ENCODE measurements at places on chromosomes 2 and 18.

DNA sequence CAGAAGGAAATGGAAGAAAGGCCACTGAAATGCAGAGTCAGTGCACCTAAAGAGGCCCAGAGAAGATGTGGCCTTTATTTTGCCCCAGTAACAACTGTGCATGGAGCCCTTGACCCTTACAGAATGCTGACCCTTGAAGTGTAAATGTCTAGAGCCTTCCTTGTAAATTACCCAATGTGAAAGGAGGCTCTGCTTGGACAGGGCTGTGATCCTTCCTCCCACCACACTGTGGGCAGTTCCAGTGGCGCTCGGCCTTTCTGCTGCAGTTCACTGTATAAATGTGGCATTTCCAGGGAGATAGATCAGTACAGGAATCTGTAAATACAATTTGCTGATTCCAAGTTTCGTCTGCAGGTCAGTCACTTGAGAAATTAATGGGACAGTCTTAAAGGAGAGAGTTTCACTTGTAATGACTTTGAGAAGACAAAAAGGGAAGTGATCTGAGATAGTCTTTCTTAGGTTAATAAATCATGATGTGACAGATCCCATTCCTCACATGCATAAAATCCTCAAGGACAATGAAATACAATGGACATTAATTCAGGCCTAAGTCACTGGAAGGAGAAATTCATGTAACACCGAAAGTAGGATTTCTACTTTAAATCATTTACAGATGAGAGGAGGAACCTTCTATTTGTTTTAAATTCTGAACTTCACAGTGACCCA lies 133.8 kb upstream of the LMAN1 start:
- DNase-seq = no peak

DNA sequence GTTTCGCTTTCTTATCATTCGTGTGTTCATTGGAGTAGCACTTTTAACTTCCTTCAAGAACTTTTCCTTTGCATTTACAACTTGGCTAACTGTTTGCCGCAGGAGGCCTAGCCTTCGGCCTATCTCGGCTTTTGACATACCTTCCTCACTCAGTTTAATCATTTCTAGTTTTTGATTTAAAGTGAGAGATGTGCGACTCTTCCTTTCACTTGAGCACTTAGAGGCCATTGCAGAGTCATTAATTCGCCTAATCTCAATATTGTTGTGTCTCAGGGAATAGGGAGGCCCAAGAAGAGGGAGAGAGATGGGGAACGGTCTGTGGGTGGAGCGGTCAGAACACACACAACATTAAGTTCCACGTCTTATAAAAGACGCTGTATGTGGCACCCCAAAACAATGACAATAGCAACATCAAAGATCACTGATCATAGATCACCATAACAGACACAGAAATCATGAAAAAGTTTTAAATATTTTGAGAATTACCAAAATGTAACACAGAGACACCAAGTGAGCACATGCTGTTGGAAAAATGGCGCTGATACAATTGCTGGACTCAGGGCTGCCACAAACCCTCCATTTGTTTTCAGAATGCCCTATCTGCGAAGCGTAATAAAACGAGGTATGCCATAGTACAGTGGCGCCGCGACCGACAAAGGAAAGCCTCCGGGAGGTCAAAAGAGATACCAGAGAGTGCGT lies 553 bp downstream of the TIGD1 start:
- no peak for DNase-seq

GRCh38 chr2:133484106-133484505 lies 84.2 kb downstream of the NCKAP5 start:
- DNase-seq = no peak

GRCh38 chr2:18311420-18312195 lies 248.8 kb downstream of the RDH14 start:
- no peak for DNase-seq

DNA sequence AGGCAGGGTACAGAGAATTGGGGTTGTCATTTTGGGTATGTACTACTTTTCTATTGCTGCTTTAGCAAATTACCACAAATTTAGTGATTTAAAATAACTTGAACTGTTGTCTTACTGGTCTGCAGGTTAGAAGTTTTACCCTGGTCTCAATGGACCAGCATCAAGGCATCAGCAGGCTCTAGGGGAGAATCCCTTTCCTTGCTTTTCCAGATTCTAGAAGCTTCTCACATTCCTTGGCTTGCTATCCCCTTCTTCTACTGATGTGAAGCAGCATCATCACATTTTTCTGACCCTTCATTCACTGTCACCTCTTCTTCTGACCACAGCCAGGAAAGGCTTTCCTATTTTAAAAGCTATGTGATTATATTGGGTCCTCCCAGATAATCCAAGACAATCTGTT lies 237.8 kb upstream of the RBMS1 start:
- DNase-seq = no peak

DNA sequence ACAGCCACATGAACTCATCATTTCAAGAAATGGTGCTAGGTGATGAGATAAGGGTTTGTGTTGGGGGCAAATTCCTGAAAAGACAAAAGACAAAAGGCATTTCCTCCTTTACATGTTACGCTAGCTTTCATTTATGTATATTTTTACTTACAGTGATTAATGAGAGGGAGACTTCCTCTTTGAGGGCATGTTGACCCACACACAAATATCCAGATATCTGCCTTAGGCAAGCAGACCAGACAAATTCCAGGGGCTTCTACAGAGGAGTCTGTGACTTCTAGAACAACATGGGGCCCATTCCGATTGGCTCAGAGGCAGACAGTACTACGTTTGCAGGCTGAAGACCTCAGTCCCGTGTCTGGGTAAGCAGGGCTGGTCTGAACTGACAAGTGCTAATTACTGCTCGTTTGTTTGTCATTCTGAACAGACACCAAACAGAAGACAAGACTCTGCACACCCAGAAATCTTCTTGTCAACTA lies 74.8 kb upstream of the ST6GAL2 start:
- no peak for DNase-seq

- DNase-seq = no peak
Measured at GRCh38 chr2:43269074-43269572, 42.7 kb upstream of the ZFP36L2 start.
